ENCODE measurements at places on chromosomes 1 and 21.

DNA sequence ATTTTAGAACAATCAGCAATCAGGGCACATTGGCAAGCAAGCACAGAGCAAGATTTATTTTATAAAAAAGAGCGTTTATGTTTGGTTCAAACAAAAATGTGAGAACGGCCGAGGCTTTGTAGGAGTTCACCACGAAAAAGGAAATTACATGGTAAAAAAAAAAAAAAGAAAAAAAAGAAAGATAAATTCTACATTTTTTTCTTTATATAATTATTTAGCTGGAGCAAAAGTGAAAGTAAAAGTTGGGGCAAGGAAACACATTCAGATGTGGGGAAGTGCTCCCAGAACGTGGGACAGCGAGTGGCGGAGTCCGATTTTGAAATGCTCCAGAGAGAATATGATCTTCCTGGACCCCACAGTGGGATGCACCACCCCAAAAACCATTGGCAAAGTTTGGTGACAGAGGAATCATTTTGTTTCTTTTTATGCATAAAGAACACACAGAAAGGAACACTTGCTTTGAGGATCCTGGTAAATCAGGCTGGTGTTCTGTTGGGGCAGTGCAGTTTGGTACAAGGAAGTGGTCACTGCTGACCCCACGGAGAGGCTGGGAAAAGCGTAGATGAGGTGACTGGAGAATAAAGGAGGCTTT is 16.3 kb upstream of the ATP5PO start:
- DNase-seq: no peak

GRCh38 chr1:243598433-243598832 is 251.6 kb downstream of the AKT3 start:
- DNase-seq: no peak

- DNase-seq: no peak
Measured at GRCh38 chr1:63524201-63524600, 876 bp downstream of the EFCAB7 start.

DNA sequence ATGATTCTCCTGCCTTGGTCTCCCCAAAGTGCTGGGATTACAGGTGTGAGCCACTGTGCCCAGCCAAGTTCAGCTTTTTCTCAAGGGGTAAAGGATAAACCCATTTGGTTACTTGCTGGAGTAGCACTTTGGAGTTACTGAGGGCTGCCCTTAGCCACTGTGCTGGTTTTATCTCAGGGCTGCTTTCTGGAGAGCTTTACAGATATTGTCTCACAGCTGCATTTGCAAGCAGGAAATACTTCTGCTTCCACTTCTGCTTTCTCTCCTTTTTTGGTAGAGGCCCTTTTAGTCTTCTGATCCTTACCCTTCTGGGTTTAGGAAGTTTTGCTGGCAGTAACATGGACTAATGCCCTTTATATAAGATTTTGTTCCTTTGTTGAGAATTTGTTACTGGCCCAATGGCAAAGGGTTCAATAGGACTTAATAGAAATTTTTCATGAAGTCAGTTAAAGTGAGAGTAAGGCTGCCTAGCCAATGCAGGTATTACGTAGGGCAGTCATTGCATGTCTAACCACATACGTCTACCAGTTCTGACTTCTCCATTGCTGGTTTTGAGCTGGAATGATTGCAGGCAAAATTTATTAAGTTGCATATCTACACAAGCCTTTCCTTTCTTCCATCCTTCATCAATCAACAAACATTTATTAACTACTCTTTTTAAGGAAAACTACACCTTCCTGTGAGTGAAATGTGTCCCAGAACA is 24.4 kb downstream of the CAP1 start:
- no peak for DNase-seq

DNA sequence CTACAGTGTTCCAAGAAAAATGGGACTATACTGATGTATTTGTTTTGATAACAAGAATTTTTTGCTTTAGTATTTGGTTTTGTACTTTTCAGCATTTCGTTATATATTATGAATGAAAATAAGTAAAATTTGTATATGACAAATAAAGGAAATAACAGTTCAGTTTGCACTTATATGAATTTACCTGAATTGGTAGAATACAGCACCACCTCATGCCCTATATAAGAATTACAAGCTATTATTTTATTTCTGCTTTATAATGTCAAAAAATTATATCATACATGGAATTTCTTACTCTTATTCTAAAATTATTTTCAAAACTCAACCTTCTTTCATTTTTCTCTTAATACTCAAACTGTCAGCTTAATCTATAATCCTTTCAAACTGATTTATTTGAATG is 14.6 kb downstream of the EFCAB7 start:
- DNase-seq: no peak

GRCh38 chr1:152167835-152168534 is 9.0 kb upstream of the RPTN start:
- no peak for DNase-seq

GRCh38 chr1:183082650-183083049 is 59.4 kb downstream of the LAMC1 start:
- no peak for DNase-seq

DNA sequence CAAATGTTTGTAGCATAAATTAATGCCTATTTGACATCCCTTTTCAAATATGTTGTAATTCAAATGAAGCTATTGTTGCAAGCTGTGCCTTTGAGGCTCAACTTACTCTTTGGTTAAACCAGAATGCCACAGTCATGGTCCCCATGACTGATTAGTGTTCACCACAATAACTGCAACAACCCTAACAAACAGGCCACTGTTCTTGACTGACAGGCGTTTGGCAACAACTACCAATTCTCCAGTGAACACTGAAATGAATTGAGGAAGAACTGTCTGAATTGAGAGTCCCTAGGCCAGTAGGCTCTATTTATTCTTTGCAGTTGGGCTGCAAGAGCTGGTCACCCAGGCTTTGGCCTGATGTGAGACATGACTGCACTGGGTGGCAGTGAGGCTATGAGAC is 6.6 kb upstream of the TMEM167B start:
- no peak for DNase-seq

DNA sequence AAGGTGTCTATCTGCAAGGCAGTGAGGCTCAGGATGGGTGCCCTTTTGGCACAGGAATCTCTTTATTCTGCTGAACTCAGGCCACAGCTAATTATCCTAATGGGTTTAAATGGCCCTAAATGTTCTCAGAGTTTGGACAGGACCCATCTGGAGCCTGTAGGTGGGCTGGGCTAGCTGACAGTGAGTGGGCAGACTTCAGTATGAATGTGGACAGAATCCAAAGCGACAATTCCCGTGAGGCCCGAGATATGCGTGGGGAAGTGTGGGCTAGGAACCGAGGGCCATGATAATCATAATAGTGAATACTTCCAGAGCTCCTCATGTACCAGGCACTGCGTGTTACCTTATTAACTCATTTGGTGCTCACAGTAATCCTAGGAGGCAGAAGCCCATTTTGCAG is 165.3 kb downstream of the GRIK3 start:
- DNase-seq: no peak

- DNase-seq: peak; percentile 69
Measured at GRCh38 chr1:83802023-83802422, 196.9 kb downstream of the TTLL7 start.

GRCh38 chr1:69038379-69038778 is 529.3 kb upstream of the LRRC7 start:
- no peak for DNase-seq

DNA sequence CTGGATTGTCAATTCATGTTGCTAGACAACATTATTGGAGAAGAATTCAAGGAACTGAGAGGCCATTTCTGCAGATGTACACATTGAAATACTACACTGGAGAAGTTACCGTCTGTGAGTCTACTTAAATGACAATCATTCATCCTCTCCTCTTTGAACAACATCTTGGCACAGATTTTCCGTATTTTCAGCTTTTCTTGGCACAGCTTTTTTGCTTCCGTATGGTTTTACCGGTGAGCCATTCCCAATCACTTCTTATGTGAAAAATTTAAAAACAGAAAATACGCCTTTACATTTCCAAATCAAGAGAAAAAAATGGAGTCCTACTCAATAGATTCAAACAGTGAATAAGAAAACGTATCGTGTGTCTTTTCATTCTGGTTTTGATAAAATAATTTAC is 1493.7 kb downstream of the AMY1C start:
- DNase-seq: no peak

GRCh38 chr1:63323865-63324778 is 1.8 kb downstream of the FOXD3 start:
- no peak for DNase-seq
